Fibroblast of skin of abdomen (primary cell): ENCODE measurements at places on chromosomes 16 and 17.

DNA sequence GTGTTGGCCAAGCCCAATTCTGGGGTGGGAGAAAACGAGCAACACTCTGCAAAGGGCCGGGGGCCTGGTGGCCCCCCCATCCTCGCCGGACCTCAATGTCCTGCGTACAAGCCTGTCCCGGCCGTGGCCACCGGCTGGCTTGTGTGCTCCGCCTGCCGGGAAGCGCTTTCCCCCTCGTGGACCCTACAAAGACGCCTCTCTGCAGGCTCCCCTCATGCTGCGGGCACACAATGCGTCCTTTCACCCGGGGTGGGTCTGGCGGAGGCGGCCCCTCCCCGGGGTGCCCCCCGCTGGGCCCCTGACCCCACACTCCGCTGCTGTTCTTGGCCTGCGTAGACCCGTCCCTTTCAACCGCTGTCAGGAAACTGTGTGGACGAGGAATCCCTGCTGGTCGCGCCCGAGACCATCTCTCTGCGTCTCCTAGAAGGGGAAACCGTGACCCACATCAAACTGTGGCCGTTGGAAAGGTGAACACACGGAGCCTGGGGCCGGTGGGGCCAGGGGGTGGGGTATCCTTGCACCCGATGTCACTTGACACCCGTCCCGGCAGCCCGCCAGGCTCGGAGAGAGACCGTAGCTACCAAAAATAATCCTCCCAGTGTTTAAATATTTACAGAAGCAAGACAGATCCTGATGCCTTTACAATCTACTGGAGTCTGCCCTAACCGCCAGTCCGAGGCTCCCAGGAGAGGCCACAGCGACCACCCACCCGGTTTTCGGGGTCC is 43.6 kb downstream of the TBC1D16 start:
- peak; percentile 28 for DNase-seq

DNA sequence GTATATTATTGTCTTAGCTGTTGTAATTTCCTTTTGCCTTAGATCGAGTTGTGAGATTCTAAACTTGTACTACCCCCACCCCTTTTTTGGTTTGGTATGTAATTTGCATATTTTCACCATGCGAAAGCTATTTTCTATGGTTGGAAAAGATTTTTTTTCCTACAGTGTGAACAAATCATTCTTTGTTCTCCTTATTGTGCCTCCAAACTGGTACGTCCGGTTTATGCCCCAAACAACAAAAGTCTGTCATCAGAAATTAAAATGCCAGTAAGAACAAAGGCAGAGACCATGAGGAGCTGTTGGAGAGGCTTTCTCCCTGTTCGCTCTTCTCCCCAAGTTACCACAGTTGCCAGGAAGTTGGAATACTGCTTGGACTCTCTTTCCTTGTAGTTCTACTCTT is 66.1 kb downstream of the BCAS3 start:
- DNase-seq, result peak; percentile 80

DNA sequence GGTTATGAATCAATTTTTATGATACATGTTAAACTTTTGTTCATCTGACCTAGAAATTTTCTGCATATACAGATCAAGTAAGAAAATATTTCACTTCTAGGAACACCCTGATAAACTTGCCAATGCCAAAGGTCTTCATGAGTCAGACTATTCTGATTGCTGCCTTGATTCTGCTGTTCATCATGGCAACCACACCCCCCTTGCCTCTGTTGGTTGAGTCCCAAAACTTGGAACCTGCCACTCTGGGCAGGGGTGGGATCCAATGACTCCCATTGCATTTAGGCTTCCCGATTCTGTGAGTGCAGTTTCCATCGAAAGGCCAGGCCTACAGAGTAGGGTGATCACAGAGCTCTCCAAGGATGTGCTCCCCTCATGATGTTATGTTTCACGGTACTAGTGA is 15.8 kb upstream of the TENT4B start:
- no peak for DNase-seq

GRCh38 chr16:27978876-27979275 is 84.6 kb downstream of the GSG1L start:
- DNase-seq, result no peak

- DNase-seq, result no peak
Measured at GRCh38 chr17:33776903-33777302, 478.2 kb upstream of the CCL2 start.

- DNase-seq, result no peak
Measured at GRCh38 chr17:76685366-76685765, 25.4 kb downstream of the MXRA7 start.

DNA sequence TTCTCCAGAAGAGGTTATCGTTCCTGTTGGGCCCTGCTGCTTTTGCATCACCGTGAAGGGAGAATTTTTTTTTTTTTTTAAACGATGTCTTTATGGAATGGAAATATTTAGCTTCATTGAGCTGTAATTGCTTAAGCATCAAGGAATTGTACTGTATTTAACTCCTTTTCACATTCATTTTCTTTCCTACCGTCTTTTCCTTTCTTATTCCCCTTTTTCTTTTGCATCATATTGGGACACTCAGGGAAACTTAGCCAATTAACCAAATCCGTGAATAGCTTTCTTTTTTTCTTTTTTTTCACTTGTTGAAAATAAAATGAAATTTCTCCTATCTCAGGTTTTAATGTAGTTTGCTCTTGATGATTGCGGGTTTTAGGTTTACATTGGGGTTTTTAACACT is 1.5 kb downstream of the TNRC6A start:
- DNase-seq, result no peak

- no peak for DNase-seq
Measured at GRCh38 chr17:73210002-73210678, 17.3 kb downstream of the COG1 start.

DNA sequence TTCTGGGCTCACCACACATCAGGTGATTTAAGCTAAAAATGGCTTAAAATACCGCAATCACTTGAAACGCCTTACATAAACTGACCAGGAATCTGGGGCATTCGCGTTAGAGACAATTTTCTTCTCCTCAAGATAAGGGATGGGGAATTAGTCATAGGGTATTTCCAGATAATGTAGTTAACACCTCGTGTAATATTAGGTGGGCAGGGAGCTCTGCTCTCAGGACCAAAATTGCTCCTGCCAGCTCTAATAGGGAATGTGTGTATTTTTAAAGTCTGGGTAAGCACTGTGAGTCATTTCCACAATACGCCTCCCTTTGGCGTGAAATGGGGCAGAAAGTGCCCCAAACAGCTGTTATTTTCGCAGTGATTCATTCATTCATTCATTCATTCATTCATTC is 408.6 kb downstream of the MAF start:
- DNase-seq, result no peak
